ENCODE measurements at places on chromosomes 16 and 17. TPM values are rescaled to one million over a fixed set of nuclear protein-coding genes. Genes with fewer than 3 reads are reported as not detected.

Gene NTN1
- total RNA-seq = not detected

GRCh38 chr16:24838554-24839266 is 7.1 kb upstream of the SLC5A11 start:
- H3K27ac ChIP-seq = peak overlapping the region; percentile 97
- H3K36me3 ChIP-seq = no peaks in the 10 kb centered on the region
- peaks cover 40% of the 10 kb centered on the region for H3K4me1 ChIP-seq
- H3K4me3 ChIP-seq = peak overlapping the region; percentile 84

DNA sequence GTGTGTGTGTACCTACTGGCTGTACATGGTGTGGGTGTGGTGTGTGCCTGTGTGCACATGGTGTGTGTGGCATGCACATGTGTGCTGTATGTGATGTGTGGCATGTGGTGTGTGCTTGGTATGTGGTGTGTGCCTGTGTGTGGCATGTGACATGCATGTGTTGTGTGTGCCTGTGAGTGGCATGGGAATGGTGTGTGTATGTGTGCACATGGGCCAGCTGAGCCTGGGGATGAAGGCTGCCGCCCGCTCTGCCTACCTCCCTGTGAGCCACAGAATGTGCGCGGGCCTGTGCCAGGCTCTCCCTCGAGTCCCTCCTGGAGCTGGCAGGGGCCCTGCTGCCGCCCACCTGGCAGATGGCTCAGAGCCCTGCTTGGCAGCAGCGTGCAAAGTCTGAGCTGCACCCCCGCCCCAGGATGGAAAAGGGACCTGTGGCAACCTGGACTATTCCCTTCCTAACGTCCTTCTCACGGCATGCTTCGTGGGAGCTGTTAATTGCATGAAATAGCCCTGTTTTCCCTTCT is 9.3 kb downstream of the PRSS27 start:
- H3K27me3 ChIP-seq = peaks cover 6% of the 10 kb centered on the region
- no peaks in the 10 kb centered on the region for H3K4me1 ChIP-seq
- no peak overlapping the region for H3K27ac ChIP-seq
- DNase-seq = no peak
- no peak overlapping the region for H3K4me3 ChIP-seq
- H3K36me3 ChIP-seq = no peaks in the 10 kb centered on the region

DNA sequence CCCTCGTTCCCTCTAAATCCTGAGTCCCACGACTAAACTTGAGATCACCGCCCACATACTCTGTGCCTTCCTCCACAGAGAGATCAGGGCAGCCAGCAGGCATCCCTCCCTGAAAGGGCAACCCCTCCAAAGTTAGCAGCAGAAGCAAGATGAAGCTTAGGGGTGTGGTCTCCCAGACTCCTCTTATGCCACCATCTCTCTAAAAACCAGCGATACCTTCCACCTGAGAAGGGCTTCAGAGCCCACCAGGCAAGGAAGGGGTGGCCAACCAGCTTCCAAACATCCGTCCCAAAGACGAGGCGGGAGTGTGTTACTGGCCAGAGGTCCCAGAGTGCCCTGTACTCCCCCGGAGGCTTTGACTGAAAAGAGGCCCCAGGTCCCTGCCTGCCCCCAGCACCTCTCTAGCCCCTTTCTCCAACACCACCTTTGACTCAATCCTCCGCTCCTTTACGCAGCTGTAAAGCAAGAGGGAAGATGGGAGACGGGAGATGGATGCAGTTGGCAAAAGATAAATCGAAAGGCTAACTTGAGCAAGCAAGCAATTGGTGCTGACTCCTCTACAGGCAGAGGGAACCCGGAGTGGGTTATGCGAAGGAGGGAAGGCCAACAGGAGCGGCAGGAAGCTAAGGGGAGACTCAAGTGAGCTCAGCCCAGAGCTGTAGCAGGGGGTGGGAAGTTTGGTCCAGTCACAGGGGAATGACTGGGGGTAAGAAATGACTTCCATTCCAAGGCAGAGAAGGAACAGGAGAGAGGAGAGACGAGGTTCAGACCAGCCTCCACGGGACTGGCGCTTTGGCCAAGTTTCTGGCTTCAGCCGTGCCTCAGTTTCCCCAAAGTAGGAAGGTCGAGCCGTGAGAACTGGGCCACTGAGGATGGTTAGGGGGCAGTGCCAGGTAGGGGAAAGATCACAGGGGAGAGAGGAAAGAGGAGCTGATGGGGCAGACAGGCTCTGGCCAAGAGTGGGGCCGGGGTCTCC is 1.0 kb downstream of the ST3GAL2 start:
- H3K4me1 ChIP-seq = peaks cover 50% of the 10 kb centered on the region
- no peaks in the 10 kb centered on the region for H3K27me3 ChIP-seq
- H3K4me3 ChIP-seq = peak overlapping the region; percentile 93

DNA sequence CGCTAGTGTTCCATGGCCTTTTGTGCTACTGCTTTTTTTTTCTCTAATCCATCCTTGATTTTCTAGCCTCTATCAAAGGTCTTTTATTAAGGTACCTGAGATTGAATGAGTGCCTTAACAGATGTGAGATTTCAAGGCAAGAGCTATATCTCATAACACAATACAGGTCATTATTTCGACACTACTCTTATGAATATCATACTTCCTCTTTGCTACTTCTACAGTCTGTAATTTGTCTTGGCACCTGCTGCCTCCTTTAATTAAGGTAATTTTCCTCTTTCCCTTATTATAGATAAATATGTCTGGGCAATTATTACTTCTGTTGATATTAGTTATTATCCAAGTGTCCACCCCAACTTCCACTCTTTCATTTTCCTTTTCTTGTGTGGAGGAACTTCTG is 5.3 kb downstream of the KRT28 start:
- no peaks in the 10 kb centered on the region for H3K36me3 ChIP-seq
- H3K27me3 ChIP-seq = peaks cover 26% of the 10 kb centered on the region
- DNase-seq = no peak
- no peak overlapping the region for H3K4me3 ChIP-seq
- H3K4me1 ChIP-seq = no peaks in the 10 kb centered on the region

DNA sequence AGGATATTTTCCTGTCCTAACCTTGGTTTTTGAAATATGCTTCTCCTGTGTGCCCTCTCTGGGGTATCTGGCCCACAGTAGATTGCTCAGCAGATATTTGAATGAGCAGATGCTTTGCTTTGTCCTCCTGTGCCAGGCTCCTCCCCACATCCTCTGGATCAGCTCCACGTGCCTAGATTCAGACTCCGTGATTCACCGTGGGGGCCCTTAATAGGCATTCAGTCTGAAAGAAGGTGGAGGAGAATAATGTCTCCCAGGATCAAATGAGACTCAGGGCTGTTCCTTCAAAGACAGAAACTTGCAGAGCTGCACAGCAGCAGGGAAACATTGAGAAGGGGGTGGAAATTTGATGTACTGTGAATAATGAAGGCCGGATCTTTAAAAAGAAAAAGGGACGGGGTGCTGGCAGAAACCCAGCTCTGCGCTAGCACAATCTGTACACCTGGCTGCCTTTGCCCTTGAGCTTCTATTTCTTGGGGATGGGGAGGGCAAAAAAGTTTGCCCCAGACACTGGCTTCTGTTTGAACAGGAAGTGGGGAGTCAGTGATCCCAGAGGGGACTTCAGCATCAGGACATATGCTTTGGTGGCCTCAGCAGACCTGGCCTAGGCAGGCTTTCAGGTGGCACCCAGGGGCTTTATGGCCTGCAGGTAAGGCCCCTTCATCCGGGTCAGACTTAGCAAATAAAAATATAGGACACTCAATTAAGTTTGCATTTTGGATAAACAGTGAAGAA is 15.9 kb upstream of the SLC12A3 start:
- H3K27ac ChIP-seq = peak overlapping the region; percentile 87
- H3K4me3 ChIP-seq = peak overlapping the region; percentile 69
- peak; percentile 70 for DNase-seq
- peaks cover 5% of the 10 kb centered on the region for H3K36me3 ChIP-seq
- H3K27me3 ChIP-seq = no peaks in the 10 kb centered on the region

Gene SUPT6H
- 82.3 TPM for total RNA-seq

All from HFFc6 (cell line).